ENCODE measurements at places on chromosomes 7 and 10.

DNA sequence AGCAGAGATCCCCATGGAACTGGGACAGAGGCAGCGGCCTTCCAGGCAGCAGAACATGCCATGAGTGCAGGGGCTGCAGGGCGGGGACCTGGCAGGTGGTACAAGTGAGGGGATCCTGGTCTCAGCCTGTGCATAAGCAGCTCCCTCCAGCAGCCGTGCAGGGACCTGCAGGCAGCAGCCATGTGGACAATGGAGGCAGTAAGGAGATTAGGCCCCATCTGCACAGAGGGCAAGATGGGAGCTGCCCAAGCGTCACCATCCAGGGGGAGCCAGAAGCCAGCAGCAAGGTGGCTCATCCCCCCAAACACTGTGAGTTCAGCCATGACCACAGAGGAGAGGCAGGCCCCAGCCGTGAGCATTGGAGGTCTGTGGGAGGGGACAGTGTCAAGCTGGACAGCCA is 3.1 kb downstream of the DDC start:
- DNase-seq: no peak

DNA sequence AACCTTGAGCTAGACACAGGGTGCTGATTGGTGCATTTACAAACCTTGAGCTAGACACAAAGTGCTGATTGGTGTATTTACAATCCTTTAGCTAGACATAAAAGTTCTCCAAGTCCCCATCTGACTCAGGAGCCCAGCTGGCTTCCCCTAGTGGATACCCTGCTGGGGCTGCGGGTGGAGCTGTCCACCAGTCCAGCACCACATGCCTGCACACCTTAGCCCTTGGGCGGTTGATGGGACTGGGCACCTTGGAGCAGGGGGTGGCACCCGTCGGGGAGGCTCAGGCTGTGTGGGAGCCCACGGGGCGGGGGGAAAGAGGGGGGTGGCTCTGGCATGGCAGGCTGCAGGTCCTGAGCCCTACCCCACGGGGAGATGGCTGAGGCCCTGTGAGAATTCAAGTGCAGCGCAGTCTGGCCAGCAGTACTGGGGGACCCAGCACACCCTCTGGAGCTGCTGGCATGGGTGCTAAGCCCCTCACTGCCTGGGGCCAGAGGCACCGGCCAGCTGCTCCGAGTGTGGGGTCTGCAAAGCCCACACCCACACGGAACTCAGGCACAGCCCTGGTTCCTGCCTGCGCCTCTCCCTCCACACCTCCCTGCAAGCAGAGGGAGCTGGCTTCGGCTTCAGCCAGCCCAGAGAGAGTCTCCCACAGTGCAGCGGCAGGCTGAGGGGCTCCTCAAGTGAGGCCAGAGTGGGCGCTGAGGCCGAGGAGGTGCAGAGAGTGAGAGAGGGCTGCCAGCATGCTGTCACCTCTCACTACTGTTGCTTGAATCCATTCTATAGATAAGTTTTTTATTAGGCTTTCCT is 369.8 kb upstream of the SMIM30 start:
- no peak for DNase-seq

GRCh38 chr7:147833557-147833956 is 757.0 kb upstream of the C7orf33 start:
- DNase-seq: no peak

- DNase-seq: no peak
Measured at GRCh38 chr10:132498562-132499366, 38.8 kb upstream of the INPP5A start.

GRCh38 chr7:157893535-157894044 is 556.8 kb downstream of the DNAJB6 start:
- no peak for DNase-seq
